CD4-positive, alpha-beta T cell treated with Interleukin-4 for 4 hours (primary cell): ENCODE measurements at places on chromosomes 5 and 9.

DNA sequence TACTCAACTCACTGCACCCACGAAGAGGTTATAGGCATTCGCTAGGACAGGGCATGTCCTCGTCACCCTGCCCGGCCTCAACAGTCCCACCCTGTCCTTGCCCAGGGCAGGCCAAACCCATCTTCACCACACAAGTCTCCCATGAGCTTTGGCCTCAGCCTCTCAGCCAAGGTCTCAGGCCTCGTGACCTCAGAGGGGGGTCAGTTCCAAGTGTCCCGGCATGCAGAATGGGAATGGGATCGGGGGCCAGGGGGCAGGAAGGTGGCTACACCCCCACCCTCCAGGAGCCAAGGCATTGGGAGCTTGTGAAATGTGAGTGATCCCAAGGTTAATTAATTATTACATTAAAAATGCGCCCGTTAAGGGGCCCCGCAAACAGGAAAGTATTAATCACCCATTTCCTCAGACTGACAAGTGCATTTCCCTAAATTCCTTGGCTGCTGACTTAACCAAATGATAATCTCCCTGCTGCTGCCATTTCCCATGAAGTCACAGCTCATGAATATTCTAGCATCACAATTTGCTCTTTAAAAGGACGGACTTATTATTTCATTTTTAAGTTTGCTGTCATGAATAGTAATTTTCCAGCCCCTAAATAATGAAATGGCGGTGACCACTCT lies 8.0 kb upstream of the UBAC1 start:
- DNase-seq, result no peak

DNA sequence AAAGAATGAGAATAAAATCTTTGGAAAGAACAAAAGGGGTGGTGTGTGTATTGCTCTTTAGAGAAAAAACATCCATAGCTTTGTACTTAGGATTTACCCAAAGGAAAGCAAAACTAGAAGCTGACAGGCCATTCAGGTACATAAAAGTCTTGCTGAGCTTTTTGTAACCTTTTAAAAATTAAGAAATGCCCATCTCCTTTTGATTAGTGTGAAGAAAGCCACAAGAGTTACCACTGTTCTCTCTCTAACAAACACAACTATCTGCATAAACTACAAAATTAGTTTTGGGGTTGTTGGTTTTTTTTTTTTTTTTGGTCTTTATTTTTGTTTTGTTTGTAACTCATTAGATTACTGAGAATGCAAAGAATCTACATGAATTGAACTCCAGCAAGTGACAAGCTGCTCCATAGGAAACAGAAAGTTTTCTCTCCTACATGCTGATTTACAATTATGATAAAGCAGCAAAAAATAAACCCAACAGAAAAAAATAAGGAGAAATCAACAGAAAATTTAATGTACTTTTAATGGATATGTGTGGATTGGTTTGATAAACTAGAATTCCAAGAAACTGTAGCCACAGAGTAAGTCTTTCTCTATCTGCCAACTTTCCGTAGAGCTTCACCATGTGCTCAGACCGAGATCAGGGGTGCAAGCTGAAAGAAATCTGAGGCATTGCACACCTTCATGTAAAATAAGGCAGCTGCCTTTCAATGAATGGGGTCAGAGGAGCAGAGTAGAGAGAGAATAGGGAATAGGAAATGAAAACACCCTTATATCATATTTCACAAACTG lies 12.3 kb downstream of the BAAT start:
- DNase-seq, result no peak

DNA sequence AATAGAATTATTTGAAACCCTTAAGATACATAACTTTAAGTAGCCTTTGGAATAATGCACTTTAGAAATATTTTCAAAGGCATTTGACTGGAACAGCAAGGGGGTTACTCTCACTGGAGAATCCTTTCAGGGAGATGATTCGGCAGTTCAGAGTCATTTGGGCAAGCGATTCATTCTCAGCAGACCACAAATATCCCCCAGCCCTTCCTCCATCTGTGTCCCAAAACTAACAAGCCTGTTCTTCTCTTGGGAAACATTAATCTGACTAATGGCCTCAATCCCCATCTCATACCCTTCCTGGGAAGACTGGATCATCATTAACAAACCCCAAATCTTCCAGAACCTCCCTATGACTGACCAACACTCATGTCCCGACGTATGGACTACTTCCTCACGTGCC lies 65.8 kb upstream of the S1PR3 start:
- DNase-seq, result no peak

DNA sequence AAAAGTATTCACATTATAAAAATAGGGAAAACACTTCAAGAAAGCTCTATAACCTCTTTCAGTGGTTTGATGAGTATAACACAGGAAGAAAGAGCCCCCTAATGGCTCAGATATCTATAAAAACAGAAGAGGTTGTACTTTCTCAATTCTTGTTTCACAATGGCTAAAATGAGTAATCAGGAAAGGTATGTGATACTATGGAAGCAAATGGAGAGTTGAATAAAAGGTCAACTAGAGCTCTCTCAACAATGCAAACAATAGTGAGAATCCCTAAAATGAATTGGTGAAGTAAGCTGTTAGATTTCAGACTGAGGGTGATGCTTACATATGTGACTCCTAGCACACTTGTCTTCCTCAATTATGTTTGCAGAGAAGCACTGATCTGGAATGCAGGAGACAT lies 584.6 kb upstream of the CDH18 start:
- no peak for DNase-seq

DNA sequence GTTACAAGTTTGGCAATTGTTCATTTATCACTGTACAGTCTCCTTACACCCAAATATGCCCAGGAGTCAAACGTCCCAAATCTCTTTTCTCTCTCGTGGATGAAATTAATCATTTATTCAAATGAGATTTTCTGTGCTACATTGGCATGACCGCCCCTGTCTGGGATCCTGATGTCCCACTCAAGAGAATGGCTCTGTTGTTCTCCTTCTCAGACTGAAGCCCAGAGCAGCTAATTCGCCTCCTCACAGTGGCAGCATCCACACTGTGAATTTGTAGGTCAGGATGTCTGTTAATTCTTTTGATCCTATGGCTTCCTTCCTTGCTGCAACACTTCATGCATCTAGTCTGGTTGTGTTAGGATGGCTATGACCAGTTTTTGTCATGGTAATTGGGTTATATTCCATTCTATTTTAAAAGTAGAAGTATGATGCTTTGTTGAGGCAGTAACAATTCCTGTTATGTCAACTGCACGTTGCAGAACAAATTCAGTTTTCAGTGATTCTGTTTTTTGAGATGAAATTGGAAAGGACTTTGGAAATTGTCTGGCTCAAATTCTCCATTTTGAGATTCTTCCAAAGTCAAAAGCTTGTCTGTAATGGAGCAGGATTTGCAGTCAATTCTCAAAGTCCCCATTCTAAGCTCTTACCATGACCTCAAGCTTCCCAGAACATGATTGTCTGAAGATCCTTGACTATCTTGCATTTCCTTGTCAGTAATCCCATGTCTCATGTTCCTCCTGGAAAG lies 141.5 kb upstream of the GAS1 start:
- DNase-seq, result no peak

DNA sequence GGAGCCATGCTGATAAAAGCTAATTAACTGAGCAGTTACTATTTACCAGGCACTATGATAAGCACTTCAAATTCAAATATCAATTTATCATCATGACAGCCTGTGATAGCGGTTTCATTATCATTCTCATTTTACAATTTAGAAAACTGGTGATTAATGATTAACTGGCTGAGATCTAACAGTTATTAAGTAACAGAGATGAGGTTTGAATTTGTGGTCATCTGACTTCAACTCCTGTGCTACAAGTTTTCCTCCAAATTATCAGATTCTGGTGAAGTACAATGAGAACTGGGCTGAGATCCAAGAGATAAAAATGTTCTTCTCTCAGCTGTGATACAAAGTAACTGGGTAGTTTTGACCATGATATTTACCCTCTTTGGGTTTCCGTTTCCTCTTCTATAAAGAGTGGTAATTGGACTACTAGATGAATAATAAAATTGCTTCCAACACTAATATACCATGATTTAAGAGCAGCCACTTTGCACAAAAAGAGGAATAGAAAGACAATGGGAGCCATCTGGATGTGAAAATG lies 74.5 kb upstream of the CCNG1 start:
- DNase-seq, result no peak

DNA sequence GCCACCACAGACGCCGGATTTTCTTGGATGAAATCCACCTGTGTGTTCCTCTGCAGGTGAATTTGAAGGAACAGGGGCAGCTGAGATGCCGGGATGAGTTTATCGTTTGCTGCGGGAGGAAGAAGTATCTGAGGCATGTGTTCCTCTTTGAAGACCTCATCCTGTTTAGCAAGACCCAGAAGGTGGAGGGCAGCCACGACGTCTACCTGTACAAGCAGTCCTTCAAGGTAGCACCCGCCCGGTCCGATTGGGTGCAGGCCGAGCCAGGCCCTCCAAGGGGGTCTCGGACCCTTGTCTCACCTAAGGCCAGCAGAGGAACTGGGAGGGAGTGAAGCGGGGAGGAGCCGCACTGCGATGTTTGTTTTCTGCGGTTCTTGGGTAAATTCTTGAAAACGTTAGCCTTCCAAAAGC lies 18.4 kb upstream of the LRRC14B start:
- DNase-seq, result no peak

DNA sequence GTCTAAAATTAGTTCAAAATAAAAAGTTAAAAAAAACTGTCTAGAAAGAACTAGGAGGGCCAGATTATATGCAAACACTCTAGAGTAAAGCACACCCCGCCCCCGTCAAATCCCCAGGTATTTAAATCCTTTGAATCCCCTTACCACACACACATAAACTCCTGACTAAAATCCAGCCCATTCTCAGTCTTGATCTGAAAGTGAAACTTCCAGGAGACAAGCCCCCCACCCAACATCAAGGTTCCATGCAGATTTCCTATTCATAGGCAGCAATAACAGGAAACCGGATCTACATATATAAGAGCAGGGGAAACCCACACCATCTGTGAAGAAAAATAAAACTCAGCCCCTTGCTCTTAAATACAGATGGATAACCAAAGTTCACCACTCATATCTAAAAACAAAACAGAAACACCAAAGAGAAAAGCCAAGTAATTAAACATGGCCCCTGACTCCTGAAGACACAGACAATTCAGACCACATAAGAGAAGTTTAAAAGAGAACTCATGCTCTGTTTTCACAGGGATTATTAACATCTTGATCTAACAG lies 42.3 kb downstream of the MARCHF3 start:
- DNase-seq, result peak; percentile 43

DNA sequence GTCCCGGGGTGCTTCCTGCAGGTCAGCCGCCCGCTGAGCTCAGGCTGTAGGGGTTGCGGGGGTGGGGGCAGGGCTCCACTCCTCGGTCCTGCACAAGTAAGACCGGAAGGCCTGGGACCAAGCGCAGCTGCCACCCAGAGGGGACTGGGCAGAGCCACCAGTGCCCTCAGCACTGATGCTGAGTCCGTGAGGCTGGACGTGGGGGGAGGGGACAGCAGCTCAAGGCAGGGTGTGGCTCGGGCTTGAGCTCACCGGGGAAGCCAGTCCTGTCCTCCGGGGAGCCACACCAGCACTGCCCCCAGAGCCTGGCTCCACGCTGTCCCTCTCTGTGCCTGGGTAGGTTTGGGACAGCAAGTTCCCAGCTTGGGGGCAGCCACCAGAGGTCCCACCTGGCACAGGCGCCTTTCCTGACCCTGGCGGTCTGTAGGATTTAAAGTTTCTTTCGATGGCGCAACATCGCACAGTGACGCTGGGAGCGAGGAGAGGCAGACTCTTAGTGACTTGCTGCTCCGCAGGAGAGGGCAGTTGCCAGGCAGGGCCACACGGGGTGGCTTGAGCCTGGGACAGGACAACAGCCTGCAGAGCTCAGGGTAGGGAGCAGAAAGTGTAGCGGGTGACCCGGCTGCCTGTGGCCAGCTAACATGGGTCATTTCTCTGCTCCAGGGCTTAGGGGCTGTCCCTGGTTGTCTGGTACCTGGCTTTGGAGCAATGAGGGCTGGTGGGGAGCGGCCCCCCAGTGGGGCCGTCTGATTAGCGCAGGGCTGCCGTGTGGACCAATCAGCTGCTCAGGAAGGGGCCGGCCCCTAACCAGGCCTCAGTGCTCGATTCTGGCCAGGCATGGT lies 5.7 kb downstream of the LCN1 start:
- DNase-seq, result no peak

GRCh38 chr5:144230806-144231205 lies 60.1 kb downstream of the KCTD16 start:
- no peak for DNase-seq

DNA sequence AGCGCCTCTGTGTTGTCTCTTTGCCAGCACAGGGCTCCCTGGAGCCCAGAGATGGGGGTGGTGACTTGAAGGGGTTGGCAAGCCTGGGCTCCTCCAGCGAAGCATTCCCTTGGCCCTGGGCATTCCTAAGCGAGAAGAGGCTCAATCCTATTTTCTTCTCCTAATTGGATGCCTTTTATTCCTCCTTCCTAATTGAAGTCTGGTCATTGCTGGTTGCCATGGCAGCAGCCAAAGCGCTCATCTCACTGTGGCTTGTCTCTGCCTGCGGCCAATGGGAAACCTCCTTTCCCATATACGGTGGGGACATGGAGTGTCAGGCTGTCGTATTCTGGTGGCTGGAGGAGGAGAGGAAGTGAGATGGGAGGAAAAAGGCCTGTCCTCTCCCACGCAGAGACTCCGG lies 52.3 kb upstream of the RARS1 start:
- no peak for DNase-seq

GRCh38 chr9:37540634-37541033 lies 35.5 kb downstream of the FBXO10 start:
- DNase-seq, result no peak

- peak; percentile 81 for DNase-seq
These were observed 13.2 kb downstream of the GZMK start for GRCh38 chr5:55037046-55037771.

DNA sequence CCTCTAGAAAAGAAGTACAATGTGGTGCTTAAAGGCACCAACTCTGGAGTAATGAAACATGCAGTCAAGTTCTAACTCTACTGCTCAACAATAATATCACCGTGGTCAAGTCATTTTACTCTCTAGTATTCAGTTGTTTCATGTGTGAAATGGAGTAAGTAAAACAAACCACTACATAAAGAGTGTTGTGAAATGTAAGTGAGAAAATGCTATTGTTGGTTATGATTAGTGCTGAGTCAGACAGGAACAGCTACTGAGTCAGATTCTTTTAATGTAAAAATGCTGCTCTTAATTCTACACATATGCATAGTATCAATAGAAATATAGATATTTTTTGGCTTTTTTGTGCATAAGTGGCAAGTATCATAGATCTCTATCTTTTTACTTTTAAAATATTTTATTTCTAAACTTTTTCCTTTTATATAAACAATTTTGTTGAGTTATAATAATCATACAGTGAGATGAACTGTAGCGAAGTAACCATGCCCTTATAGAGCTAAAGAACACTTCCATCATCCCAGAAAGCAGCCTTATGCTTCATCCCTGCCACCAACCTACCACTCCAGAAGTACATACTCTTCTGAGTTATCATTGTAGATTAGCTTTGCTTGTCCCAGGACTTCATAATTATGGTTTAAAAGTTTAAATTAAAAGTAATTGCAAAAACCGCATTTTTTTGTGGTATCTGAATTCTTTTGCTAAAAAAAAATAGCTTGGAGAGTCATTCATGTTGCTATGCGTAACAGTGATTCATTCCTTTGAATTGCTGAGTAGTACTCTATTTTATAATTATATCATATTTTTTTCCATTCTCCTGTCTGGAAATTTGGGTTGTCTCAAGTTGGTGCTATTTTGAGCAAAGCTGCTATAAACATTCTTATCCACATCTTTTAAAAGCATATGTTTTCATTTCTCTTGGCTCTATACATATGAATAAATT lies 548.2 kb upstream of the CLINT1 start:
- DNase-seq, result no peak

GRCh38 chr9:90974643-90975245 lies 173.1 kb downstream of the SYK start:
- no peak for DNase-seq

GRCh38 chr5:143920772-143921171 lies 108.8 kb downstream of the HMHB1 start:
- DNase-seq, result no peak
